ENCODE measurements at places on chromosomes 7 and 10.

GRCh38 chr7:29291723-29292618 lies 97.4 kb downstream of the CHN2 start:
- DNase-seq = no peak

DNA sequence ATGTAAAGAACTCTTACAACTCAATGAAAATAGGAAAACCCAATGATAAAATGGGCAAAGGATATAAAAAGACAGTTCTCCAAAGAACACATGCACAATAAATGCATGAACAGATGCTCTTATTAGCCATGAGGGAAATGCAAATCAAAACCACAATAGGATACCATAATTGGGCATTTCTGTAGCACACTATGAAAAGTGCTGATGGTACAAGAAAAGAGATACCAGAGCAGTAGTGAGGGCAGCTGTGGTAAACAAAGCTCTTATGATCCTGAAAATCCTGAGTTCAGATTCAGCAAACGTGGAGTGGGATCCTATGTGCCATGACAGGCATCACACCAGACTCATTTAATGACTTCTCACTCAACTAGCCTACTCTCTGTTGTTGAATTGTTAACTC lies 96.7 kb upstream of the SLC25A13 start:
- DNase-seq = no peak

DNA sequence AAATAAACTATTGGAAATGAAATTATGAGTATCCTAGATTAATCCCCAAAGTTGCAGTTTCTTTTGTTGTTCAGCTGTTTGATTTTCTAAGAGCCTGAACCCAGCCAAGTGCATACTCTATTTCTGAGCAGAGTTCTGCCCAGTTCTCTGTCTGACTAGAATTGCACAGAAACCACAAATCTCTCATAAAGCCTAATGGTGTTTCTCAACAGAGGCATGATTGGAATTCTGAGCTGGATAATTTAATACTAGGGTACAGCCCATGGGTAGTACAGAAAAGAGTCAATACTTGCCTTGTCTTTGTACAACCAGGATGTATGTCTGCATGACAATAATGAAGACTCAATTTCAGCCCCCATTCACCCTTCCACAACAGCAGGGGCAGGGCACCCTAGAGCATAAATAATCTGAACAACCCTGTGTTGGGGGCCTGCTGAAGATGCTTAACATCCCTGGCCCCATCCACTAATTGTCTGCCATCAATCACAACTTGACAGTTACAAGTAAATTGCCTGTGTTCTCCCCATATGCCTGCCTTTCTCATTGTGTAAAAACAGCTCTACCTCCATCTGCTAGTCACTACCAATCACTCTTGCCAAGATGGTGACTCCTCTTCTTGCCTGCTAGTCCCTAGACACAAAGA lies 114.4 kb downstream of the NPSR1 start:
- DNase-seq = no peak

DNA sequence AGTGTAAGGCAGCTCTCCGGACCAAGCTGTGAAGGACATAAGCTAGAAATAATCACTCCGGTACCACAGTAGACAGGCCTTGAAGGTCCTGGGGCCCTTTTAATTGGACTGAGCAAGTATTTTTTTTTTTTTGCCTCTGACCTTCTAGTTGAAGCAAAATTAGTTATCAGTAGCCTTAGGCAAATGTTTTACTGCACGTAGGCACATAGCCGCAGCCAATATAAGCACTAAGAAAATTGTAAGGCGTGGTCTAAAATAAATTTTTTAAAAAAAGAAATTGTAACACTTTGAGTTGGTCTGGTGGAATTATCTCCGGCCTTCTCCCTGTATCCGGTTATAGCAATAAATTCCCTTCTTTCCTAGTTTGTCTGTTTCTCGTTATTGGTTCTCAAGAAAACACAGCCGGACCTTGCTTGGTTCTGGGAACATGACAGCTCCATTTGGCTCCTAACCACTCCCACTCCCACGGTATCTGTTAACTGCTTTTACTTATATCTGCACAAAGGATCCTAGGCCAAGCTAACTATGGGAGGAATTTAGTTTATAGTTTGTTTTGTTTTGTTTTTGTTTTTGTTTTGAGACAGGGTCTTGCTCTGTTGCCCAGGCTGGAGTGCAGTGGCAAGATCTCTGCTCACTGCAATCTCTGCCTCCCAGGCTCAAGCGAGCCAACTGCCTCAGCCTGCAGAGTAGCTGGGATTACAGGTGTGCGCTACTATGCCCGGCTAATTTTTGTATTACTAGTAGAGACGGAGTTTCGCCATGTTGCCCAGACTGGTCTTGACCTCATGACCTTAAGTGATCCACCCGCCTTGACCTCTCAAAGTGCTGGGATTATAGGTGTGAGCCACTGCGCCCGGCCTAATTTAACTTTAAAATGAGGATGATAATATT lies 124.4 kb upstream of the KIF5B start:
- DNase-seq = no peak

GRCh38 chr10:45471531-45472310 lies 97.7 kb downstream of the ALOX5 start:
- DNase-seq = no peak

DNA sequence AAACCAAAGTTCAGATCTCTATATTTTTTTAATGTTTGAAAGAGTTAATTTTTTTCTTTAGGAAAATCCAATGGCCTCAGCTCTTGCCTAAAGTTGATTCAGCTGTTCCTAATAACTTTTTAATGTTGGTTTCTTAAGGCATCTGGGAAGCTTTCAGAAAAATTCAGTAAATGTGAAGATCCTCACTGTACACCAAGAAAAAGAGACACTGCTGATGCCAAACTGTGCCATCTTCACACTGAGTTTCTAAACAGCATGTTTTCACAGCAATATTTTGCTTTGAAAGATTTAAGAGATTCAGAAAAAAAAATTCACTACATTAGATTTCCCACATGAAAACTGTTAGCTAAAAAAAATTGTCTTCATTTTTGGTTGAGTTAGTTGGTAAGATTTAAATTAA lies 249.4 kb downstream of the NEBL start:
- no peak for DNase-seq

DNA sequence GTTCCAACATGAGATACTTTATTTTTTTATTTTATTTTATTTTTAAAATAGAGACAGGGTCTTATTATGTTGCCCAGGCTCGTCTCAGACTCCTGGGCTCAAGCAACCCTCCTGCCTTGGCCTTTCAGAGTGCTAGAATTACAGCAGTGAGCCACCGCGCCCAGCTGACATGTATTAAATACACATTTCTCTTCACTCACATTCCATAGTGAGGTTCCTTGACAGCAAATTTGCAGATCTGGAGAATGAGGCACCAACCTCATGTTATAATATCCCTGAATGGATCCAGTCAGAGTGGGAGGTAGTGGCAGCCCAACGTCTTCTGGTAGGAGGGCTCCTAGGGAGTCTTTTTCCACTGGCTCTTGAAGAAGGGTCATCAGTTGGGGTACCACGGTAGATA lies 46.1 kb downstream of the OGDH start:
- DNase-seq = no peak

DNA sequence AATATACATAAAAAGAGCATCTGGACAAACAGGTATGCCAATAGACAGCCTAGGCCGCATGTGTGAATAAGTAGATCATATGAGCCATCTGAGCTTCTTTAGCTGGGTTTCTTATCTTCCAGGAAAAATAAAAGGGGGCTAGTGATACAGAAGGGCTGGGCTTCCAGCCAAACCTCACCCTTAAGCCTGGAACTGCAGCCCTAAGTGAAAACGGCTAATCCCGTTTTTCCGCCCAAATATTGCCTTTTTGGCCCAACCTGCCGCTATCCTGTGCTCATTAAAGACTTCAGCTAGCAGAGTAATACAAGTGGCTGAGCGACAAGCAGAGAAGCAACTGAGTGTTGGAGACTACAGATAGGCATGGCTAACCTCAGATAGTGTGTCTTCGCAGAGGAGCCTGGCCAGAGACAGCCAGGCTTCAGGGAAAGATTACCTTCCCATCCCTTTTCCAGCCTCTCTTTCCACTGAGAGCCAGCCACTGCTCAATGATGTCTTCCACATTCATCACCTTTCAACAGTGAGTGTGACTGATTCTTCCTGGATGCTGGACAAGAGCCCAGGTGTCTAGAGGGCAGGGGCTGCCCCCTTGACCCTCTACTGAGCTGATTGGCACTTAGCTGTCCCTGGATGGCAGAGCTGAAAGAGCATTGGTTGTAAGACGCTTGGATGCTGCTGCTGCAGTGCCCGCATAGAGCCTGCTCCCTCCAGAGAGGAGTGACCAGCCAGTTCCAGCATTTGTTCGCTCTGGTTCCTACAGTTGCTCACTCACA lies 108.9 kb downstream of the ITGB8 start:
- no peak for DNase-seq

GRCh38 chr10:33279811-33280602 lies 54.5 kb downstream of the NRP1 start:
- no peak for DNase-seq

DNA sequence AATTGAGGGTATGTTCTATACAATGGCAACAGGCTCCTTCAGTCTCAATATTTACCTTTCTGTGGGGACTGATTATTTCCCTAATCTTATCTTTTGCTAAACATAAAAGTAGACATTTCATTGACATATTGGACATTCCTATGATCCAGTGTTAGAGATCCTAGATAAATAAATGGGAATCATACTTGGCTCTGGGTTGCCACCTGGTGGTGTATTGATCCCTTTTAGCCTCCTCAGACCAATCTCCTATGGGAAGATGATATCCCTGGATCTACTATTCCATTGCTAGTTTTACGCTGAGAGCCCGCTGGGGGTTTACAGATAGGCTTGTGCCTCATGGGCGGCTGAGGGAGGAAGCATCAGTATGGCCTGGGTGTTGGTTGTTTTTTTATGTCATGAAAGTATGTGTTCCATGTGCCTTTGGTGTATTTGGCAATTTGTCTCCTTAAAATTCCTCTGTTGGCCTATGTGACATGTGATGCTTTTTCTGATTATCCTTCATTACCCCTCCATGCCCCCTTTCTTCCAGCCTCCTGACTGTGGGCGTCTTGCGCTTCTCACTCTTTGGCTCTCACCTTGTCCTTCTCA lies 18.8 kb downstream of the CELF2 start:
- peak; percentile 63 for DNase-seq

GRCh38 chr7:106623853-106624252 lies 37.1 kb downstream of the CCDC71L start:
- no peak for DNase-seq

DNA sequence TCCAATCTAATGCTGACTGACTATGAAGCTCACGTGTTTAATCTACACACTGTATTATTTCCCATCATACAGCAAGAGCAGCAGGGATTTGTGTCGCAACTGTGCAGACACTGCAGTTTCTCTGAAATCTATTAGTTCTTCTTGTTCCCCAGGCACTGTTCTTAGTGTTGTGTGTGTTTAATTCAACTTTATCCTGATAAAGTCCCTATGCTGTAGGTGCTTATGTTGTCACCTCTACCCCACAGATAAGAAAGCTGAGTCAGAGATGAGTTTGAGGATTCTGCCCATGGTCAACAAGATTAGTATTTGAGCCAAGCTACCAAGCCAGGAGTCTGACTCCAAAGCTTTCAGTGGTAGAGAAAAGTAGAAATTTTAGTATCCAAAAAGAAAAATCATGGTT lies 22.5 kb upstream of the EPHB6 start:
- no peak for DNase-seq

GRCh38 chr10:5904227-5904626 lies 14.2 kb downstream of the FBH1 start:
- no peak for DNase-seq

DNA sequence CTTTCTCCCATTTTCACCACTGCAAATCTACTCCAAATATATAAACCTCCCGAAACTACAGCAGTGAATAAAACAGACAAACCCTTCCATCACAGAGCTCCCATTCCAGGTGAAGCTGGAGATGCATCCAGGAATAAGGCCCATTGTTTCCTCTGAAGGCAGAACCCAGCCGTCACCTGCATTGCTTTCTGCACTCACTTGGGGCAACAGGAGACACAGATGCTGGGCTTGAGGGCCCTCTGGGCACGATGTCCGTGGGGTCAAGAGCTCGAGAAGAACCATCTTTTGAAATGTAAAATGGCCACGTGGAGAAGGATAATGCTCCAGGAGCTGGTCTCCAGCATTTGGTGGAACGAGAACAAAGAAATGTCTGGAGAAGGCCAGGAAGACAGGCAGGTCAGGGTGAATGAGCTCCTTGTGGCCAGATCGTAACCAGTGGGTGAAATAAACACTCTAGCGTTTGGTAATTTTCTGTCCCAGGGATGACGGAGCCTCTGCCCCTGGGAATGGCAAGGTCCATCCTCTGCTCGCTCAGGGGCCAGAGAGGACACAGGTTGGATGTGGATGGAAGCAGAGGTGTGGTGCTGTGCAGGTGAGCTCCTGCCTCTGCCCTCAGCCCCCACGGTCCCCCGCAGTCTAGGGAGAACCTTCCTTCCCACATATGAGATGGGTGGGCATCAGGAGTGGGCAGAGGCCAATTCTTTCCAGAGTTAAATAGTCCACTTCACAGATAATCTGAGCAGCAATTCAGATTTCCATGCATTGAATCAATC lies 556.1 kb downstream of the DNAJB6 start:
- DNase-seq = no peak

GRCh38 chr10:83274088-83274487 lies 865.2 kb upstream of the GHITM start:
- DNase-seq = no peak

GRCh38 chr7:131152766-131153165 lies 174.9 kb upstream of the MKLN1 start:
- no peak for DNase-seq

DNA sequence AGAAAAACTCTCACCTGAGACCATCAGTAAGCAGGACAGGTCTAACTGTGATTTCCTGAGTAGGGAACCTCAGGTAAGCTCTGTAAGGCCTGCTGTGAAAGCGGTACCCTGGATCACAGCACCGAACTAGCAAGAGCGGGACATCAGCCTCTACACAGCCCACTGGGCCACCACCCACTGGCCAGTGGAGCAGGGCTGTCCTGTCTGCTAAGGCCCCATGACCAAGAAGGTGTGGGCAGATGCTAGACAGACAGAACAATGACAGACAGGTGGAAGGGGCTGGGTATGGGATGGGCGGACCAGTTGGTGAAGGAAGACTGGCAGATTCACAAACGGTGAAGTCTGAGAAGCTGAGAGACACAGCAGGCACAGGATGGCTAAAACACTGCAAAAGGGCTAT lies 79.4 kb upstream of the DDC start:
- DNase-seq = no peak

- no peak for DNase-seq
These were observed 139.9 kb downstream of the TNS3 start for GRCh38 chr7:47441796-47442604.

GRCh38 chr7:150324373-150324961 lies 1.1 kb upstream of the ACTR3C start:
- no peak for DNase-seq

DNA sequence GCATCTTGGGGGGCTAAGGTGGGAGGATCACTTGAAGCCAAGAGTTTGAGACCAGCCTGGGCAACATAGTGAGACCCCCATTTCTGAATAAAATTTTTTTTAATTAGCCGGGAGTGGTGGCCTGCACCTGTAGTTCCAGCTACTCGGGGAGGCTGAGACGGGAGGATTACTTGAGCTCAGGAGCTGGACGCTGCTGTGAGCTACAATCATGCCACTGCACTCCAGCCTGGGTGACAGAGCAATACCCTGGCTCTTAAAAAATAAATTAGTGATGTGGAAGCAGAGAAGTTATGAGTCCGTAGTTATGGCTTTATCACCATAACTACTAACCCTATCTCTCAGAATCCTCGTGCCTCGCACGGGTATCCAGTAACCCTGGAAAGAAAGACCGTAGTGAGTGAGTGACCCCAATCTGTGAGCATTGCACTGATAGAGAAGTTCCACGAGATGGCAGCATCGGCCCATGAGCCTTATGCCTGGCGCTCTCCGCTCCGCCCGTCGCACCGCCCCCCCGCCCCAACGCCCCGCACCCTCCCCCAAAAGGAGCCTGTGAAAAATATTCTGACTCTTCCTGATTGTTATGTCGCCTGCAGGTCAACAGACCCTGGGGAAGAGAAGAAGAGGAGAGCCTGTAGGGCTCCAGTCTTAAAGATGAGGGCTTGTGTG lies 4.9 kb upstream of the SLC29A3 start:
- no peak for DNase-seq

All from glomerular endothelial cell (primary cell).